Transverse colon (tissue), 4 donors: ENCODE measurements at places on chromosomes 2 and 18.

- DNase-seq: no peak
Measured at GRCh38 chr18:4636967-4637366, 181.9 kb upstream of the DLGAP1 start.

- DNase-seq: no peak
Measured at GRCh38 chr2:230980468-230980867, 15.5 kb upstream of the SPATA3 start.

GRCh38 chr18:47191961-47192360 lies 15.8 kb upstream of the IER3IP1 start:
- DNase-seq: no peak

DNA sequence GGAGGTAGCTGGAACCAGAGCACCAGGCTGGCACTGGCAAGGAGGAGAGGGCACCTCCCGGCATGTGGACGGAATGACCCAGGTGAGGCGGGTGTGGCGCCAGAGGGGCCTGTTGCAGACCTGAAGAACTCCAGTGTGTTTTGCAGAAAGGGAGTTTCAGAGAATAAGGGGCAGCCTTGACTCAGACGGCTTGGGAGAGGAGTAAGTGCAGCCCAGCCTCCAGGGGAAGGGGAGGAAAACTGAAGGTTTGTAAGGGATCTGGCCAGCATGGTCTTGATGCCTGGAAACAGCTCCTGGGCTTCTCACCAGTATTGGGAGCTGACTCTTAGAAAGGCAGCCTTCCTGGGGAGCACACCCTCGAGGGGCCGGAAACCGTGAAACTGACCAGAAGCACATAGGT lies 101.1 kb downstream of the AGAP1 start:
- no peak for DNase-seq

DNA sequence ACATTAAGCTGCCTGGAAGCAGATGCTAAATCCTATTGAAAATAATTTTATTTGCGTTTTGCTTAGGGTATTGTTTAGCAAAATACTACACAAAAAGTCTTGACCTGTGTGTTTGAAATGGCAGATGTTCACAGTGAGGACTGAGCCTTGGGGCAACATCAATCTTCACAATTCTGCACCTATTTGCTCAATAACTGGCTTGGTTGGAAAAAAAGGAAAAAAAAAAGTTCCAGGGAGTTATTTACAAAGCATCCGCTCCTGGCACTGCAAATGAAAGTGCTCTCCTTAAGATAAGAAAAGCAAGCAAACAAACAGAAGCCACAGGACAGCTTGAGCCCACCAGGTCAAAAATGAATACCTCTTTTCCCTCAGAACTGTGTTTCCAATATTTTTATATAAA lies 77.7 kb downstream of the MAP2 start:
- DNase-seq: no peak

DNA sequence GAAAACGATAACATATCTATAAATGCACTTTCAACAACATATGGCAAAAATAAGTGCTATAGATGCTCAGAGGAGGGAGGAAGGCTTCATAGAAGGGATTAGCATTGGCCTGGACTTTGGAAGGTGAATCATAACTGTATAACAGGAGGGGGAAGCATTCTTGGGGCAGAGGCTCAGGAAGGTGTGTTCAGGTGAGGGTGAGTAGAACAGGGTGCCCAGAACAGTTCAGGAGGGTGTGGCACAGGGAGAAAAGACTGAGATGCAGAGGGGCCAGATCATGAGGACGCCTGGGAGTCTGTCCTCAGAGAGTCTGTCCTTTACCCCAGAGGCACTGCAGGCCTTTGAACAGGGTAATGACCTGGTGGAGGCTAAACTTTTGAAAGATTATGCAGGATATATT lies 29.3 kb upstream of the MEP1B start:
- peak; percentile 77 for DNase-seq

- DNase-seq: no peak
Measured at GRCh38 chr2:113940891-113941290, 51.0 kb downstream of the ACTR3 start.

DNA sequence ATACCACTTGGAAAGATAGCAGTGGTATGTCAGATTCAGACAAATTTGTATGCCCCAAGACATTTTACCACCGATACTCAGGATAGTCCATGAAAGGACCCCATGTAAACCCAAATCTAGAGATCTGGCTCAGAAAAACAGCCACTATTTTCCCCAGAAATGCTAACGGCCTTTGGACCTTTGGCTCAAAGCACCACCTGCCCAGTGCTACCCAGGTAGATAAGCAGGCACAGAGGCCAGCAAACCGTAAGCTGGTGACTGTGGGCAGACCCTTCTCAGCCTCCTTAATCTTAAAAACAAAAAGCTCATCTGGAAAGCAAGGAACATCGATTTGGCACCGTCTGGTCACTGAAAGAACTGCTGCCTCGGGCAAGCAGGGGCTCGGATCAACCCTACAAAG lies 61.4 kb upstream of the GREB1L start:
- DNase-seq: no peak

DNA sequence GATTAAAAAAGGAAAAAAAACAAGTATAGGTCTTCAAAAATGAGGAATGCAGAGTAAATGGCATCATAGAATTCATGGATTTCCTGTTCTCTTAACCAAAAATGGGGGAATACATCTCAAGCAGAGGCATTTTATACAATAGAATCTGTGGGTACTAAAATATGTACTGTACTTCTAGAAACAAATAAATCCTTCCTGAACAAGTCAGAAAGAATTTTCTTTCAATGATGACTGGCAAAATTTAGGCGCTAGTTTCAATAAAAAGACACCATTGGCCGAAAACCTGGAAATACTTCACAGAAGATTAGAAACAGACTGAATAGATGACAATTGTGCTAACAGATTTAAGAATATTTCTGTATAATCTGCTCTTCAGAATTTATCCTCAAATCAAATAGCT lies 15.1 kb downstream of the TRAK2 start:
- no peak for DNase-seq

- no peak for DNase-seq
Measured at GRCh38 chr2:241224851-241225438, 36.5 kb downstream of the ANO7 start.

GRCh38 chr2:12382366-12382765 lies 334.4 kb upstream of the TRIB2 start:
- no peak for DNase-seq

DNA sequence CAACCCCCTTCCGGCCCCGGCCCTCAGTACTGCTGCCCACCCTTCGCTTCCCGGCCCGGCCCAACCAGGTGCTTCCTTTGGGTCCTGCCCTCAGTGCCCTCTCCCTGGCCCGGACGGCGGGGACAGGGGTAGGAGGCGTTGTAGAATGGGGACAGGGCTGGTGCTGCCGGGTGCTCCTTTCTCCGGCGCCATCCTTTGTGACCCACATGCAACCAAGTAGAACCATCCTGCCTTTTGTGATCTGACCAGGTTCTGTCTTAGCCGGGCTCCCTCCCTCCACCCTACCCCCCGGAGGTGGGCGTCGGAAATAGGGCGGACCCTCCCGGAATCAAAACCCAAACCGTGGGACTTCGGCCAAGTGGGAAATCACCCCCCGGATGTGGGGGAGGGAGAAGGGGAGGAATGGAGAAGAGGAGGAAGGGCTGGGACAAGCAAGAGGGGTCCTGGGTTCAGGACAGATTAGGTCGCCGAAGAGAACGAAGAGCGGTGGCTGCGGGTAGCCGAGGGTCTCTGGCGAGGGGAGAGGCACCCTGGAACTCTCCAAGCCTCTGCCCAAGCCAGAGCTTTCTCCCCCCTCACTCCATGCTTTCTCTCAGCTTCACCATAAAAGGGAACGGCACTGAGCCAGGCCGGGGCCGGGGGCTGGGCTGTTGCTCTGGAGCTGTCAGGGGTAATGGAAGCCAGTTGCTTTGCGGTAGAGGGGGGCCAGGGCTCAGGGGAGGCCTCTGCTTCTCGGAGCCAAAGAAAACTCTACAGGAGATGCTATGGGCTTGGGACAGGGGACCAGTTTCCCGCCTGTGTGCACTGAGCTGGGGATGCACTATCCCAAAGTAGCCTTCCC lies 756 bp upstream of the OST4 start:
- peak; percentile 75 for DNase-seq

- no peak for DNase-seq
Measured at GRCh38 chr2:29733213-29733612, 188.2 kb downstream of the ALK start.

GRCh38 chr2:203820969-203821368 lies 46.6 kb upstream of the CTLA4 start:
- DNase-seq: no peak

- DNase-seq: no peak
Measured at GRCh38 chr2:157231476-157231875, 26.0 kb upstream of the GALNT5 start.

DNA sequence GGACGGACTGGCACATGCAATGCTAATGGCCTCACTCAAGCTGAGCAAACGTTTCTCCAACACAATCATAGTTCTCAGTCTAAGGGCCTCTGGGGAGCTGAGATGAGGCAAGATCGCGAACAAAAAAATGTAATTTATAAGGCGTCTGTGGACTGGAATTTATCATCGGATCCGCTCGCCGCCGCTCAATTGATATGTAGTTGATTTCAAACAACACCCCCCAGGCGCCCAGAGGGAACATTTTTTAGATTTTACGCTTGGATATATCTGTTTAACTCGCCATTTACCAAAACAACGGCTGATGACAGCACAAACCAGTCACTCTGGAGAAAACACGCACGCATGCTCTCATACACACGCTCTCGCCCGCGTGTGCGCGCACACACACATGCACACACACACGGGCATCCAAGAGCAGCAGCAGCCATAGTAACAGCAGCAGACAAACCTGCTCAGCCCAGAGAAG lies 335.8 kb downstream of the SMAD2 start:
- DNase-seq: no peak

DNA sequence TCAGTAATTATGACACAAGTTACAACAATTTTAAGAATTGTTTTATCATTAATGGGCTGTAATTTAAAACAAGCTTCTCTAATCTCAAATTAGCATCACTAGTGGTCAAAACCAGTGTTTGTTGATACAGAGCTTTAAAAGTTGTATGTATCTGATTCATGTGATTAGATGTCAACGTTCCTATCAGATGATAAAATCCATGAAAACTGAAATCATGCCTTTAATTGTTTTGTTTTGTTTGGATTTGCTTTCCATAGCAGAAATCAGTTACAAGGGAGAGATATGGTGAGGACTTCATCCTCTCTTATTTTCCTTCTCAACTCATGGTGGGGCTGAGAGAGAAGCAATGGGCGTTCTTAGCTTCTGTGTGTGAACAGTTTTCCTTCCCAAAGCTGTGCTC lies 469.6 kb downstream of the PID1 start:
- no peak for DNase-seq
